Activated CD4-positive, alpha-beta T cell treated with anti-CD3 and anti-CD28 coated beads for 36 hours (primary cell): ENCODE measurements at places on chromosomes 3 and 15. TPM values are rescaled to one million over a fixed set of nuclear protein-coding genes. Genes with fewer than 3 reads are reported as not detected.

DNA sequence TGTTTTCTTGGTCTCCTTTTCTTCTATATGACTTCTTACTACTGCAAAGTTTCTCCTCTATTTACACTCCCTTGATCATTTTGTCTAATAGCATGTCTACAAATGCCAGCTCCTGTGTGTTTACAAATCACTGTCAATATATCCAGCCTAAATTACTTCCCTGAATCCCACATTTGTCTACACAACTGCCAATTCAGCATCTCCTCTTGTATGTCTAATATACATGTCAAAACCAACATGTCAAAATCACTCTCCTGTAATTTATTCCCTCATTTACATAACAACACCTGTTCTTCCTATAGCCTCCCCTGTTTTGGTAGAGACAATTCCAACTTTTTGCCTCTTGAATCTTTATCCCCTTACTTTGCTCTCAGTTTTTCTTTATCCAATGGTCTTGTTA is 359.3 kb downstream of the PLOD2 start:
- no peaks in the 10 kb centered on the region for H3K27me3 ChIP-seq
- DNase-seq = no peak
- no peak overlapping the region for H3K27ac ChIP-seq

GRCh38 chr15:31069360-31070000 is 32.0 kb downstream of the TRPM1 start:
- H3K4me1 ChIP-seq = no peaks in the 10 kb centered on the region
- H3K27me3 ChIP-seq = peaks cover 2% of the 10 kb centered on the region
- no peak overlapping the region for H3K4me3 ChIP-seq

DNA sequence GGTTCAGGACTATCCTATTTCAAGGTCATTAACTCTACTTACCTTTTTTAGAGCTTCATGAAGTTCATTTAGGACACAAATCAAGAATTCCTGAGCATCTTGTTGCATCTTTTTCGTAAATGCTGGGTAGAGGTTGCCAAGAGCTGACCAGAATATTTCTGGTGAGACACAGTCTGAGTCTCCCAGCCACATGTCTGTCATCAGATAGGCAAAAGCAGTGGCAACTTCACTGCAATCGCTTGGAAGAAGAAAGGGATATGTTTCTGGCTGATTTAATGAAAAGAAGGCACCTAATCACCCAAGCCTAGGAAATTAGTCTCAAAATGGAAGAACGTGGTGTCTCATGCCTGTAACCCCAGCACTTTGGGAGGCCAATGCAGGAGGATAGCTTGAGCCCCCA is 2.9 kb downstream of the USP50 start:
- H3K27ac ChIP-seq = no peak overlapping the region
- H3K4me1 ChIP-seq = no peaks in the 10 kb centered on the region
- H3K36me3 ChIP-seq = no peaks in the 10 kb centered on the region

DNA sequence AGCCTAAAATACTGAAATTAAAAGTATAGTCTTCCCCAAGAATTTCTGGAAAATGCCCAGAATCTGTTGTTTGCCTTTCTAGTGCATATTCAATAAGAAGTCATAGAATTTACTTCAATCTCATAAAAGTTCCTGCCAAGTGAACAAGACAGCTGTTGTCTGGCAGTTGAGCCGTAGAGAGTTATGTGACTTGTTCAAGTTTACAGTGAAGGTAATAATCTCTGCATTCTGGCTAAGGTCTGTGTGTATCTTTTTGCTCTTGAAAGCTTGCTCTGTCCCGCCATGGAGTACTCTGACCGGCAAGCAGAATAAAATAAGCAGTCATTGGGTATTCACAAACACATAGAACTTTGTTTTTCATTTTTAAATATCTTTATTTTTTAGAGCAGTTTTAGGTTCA is 77.8 kb downstream of the GHSR start:
- no peak overlapping the region for H3K27ac ChIP-seq
- no peaks in the 10 kb centered on the region for H3K4me1 ChIP-seq
- no peaks in the 10 kb centered on the region for H3K27me3 ChIP-seq
- peaks cover 10% of the 10 kb centered on the region for H3K36me3 ChIP-seq
- DNase-seq = no peak

DNA sequence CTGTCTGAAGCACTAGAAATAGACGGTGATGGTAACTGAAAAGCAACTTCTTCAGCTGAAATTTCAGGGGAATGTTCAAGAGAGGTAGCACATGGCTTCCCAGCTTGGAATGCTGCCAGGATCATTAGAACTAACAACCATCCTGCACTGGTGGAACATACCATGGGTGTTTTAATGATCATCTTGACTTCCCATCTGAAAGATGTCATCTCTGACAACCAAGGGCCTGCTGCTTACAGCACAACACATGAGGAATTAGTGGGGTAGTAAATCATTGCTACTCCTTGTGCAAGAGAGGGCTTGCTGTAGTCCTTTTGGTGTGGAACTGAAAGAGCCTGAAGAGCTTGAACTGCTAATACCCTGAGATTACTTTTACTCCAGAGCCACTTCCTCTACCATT is 853.7 kb downstream of the MCTP2 start:
- H3K27ac ChIP-seq = no peak overlapping the region
- no peaks in the 10 kb centered on the region for H3K27me3 ChIP-seq
- no peaks in the 10 kb centered on the region for H3K36me3 ChIP-seq
- no peaks in the 10 kb centered on the region for H3K4me1 ChIP-seq
- DNase-seq = no peak

DNA sequence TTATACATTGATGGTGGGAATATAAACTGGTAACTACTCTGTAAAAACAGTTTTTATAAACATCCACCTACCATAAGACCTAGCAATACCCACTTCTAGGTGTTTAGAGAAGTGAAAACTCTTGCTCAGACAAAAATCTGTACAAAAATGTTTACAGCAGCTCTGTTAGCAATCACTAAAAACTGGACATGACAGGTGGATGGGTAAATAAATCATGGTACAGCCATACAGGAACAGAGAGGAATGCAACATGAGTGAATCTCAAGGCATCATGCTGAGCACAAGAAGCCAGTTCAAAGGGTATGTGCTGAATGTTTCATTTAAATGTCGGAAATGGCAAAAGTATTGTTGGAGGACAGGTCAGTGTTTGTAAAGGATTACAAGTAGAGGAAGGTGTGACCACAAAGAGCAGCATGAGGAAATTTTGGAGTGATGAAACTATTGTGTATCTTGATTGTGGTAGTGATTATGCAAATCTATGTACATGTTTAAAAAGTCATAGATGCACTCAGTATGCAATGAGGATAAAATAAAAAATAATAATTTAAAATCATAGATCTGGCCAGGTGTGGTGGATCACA is 2.8 kb upstream of the RNU5A-1 start:
- DNase-seq = no peak
- H3K36me3 ChIP-seq = no peaks in the 10 kb centered on the region
- no peak overlapping the region for H3K27ac ChIP-seq
- H3K4me3 ChIP-seq = no peak overlapping the region

GRCh38 chr3:76470285-76470684 is 569.6 kb upstream of the ROBO2 start:
- H3K4me1 ChIP-seq = no peaks in the 10 kb centered on the region
- H3K4me3 ChIP-seq = no peak overlapping the region
- H3K27ac ChIP-seq = no peak overlapping the region
- no peak for DNase-seq
- no peaks in the 10 kb centered on the region for H3K36me3 ChIP-seq
- H3K27me3 ChIP-seq = no peaks in the 10 kb centered on the region

- H3K27ac ChIP-seq = no peak overlapping the region
- H3K4me3 ChIP-seq = no peak overlapping the region
- H3K36me3 ChIP-seq = peaks cover 11% of the 10 kb centered on the region
- H3K4me1 ChIP-seq = peaks cover 5% of the 10 kb centered on the region
- no peak for DNase-seq
- H3K27me3 ChIP-seq = no peaks in the 10 kb centered on the region
These were observed 44.2 kb downstream of the ZNF589 start for GRCh38 chr3:48285132-48285531.

GRCh38 chr3:115626721-115627120 is 3.4 kb downstream of the GAP43 start:
- peaks cover 12% of the 10 kb centered on the region for H3K4me1 ChIP-seq
- H3K27me3 ChIP-seq = peaks cover 42% of the 10 kb centered on the region
- no peaks in the 10 kb centered on the region for H3K36me3 ChIP-seq

- no peak overlapping the region for H3K4me3 ChIP-seq
- H3K4me1 ChIP-seq = no peaks in the 10 kb centered on the region
- peaks cover 67% of the 10 kb centered on the region for H3K36me3 ChIP-seq
- no peak for DNase-seq
These were observed 21.6 kb downstream of the QTRT2 start for GRCh38 chr3:114078126-114078525.

GRCh38 chr3:127351775-127352350 is 64.0 kb upstream of the PRR20G start:
- no peak overlapping the region for H3K27ac ChIP-seq
- no peak overlapping the region for H3K4me3 ChIP-seq
- H3K27me3 ChIP-seq = peaks cover 16% of the 10 kb centered on the region
- no peaks in the 10 kb centered on the region for H3K4me1 ChIP-seq
- H3K36me3 ChIP-seq = no peaks in the 10 kb centered on the region

GRCh38 chr3:43317461-43318316 is 31.3 kb downstream of the SNRK start:
- H3K4me1 ChIP-seq = peaks cover 69% of the 10 kb centered on the region
- peak overlapping the region; percentile 71 for H3K27ac ChIP-seq
- DNase-seq = no peak
- H3K4me3 ChIP-seq = no peak overlapping the region
- H3K36me3 ChIP-seq = peaks cover 18% of the 10 kb centered on the region

BLM gene
- 59.5 TPM for total RNA-seq

PRSS50 gene
- total RNA-seq = not detected

CRYGS gene
- total RNA-seq = 1.7 TPM

DAZL gene
- not detected for total RNA-seq

CCDC39 gene
- total RNA-seq = not detected

CGNL1 gene
- not detected for total RNA-seq

CPNE9 gene
- 0.14 TPM for total RNA-seq
